ENCODE measurements at places on chromosomes 16 and 17. TPM values are rescaled to one million over a fixed set of nuclear protein-coding genes. Genes with fewer than 3 reads are reported as not detected.

DNA sequence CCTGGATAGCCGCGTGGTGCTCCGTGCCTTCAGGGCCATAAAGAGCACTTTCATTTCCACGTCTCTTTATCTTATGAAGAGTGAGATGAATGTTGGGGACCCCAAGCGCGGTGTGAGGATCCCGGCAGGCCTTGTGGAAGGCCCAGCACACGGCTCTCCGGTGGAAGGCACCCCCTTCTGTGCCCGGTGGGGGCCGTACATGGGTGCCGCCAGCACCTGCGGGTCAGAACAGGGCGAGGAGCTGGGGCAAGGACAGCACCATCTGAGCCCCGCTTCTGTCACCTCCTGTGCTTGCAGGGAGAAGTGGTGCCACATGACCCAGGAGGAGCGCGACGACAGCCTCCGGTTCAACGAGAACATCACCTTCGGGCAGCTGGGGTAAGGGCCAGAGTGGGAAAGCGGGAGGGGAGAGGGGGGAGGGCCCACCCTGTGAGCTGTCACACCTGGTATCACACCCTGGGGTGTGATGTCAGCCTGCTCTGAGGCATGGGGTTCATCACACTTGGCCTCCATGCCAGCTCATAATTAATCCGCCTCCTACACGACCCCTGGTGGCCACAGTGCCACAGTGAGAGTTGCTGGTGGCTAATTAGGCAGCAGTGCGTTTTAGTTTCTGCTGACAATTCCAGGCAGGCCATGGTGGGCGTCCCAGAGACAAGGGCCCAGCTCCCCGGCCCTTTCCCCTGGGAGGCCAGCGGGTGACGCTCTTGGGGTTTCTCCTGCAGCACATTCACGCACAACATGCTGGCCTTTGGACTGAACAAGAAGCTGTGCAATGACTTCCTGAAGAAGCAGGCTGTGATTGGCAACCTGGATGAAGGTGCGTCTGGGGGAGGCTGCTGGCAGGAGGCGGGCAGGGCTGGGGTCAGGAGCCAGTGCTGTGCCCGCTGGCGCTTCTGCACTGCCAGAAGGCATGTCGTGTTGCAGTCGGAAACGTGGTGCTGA is 25.7 kb downstream of the CIBAR2 start:
- H3K36me3 ChIP-seq, result no peaks in the 10 kb centered on the region
- no peaks in the 10 kb centered on the region for H3K27me3 ChIP-seq
- no peaks in the 10 kb centered on the region for H3K4me1 ChIP-seq
- H3K27ac ChIP-seq, result no peak overlapping the region
- DNase-seq, result peak; percentile 70

- H3K4me1 ChIP-seq, result peaks cover 4% of the 10 kb centered on the region
- no peak overlapping the region for H3K4me3 ChIP-seq
- no peak overlapping the region for H3K27ac ChIP-seq
- no peaks in the 10 kb centered on the region for H3K27me3 ChIP-seq
- DNase-seq, result no peak
Observed at GRCh38 chr17:58302171-58302918, 21.6 kb upstream of the MPO start.

GRCh38 chr16:20899071-20899470 is 1.1 kb downstream of the DCUN1D3 start:
- peaks cover 45% of the 10 kb centered on the region for H3K4me1 ChIP-seq
- peak overlapping the region; percentile 61 for H3K4me3 ChIP-seq
- DNase-seq, result no peak
- no peaks in the 10 kb centered on the region for H3K36me3 ChIP-seq

DNA sequence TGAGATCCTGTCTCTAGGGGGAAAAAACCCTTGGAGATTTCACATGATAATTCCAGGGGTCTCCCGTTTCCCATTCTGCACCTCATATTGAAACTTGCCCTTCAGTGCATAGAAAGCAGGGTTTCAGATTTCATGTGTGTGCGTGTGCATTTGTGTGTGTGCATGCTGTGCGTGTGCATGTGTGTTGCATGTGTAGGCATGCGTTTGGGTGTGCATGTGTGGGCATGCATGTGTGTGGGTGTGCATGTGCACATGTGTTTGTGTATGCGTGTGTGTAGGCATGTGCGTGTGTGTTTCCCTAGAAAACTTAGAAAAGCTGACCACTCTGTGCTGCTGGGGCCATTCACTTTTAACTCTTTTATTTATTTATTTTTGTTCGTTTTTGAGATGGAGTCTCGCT is 40.0 kb downstream of the IL21R start:
- H3K4me1 ChIP-seq, result peaks cover 18% of the 10 kb centered on the region
- peaks cover 67% of the 10 kb centered on the region for H3K36me3 ChIP-seq
- H3K4me3 ChIP-seq, result no peak overlapping the region
- H3K27me3 ChIP-seq, result no peaks in the 10 kb centered on the region
- no peak overlapping the region for H3K27ac ChIP-seq
- no peak for DNase-seq

GRCh38 chr17:14525551-14526455 is 224.9 kb downstream of the HS3ST3B1 start:
- no peak overlapping the region for H3K4me3 ChIP-seq
- no peak overlapping the region for H3K27ac ChIP-seq
- H3K4me1 ChIP-seq, result peaks cover 11% of the 10 kb centered on the region
- no peaks in the 10 kb centered on the region for H3K36me3 ChIP-seq
- H3K27me3 ChIP-seq, result no peaks in the 10 kb centered on the region

GRCh38 chr16:67399218-67399733 is 6.0 kb upstream of the TPPP3 start:
- H3K4me1 ChIP-seq, result peaks cover 6% of the 10 kb centered on the region
- peaks cover 7% of the 10 kb centered on the region for H3K27me3 ChIP-seq
- no peak overlapping the region for H3K27ac ChIP-seq
- no peaks in the 10 kb centered on the region for H3K36me3 ChIP-seq

DNA sequence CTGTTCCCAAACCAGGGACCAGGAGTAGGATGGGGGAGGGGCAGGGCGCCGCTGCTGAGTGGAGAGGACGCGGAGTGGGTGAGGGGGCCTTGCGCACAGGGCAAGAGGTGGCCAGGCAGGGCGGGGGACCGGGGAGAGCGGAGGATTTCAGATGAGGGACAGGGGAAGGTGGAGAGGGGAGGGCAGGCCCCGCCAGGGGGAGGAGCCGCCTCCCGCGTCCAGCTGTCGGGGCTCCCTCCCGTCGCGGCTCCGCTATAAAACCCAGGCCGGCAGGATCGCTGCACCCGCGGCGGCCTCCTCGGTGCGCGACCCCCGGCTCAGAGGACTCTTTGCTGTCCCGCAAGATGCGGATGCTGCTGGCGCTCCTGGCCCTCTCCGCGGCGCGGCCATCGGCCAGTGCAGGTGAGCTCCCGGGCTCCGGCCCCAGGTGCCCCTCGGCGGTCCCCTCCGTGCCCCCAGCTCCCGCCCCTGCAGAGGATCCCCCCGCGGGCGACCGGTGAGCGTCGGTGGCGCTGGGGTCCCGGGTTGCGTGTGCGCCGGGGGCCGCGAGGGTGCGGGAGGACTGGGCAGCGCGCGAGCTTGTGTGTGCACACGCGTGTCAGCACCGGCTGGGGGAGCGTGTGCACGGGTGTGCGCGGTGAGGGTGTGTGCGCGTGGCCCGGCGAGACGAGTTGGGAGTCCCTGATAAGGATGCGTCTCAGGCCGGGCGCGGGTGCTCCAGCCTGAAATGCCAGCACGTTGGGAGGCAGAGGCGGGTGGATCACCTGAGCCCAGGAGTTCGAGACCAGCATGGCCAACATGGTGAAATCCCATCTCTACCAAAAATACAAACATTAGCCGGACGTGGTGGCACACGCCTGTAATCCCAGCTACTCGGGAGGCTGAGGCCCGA is at the start of gene CA4:
Gene CA4 (plus strand): TSS at position 283 of the 892 bp plus-strand sequence. CDS start 62 bp downstream, at position 345.
- H3K36me3 ChIP-seq, result no peaks in the 10 kb centered on the region
- no peak for DNase-seq
- H3K27me3 ChIP-seq, result peaks cover 32% of the 10 kb centered on the region
- no peak within 1 kb of the TSS for H3K4me3 ChIP-seq
- H3K4me1 ChIP-seq, result peaks cover 17% of the 10 kb centered on the region

GRCh38 chr16:54063279-54063773 is 223.3 kb downstream of the IRX3 start:
- DNase-seq, result no peak
- H3K27me3 ChIP-seq, result no peaks in the 10 kb centered on the region
- H3K4me1 ChIP-seq, result no peaks in the 10 kb centered on the region
- no peak overlapping the region for H3K4me3 ChIP-seq
- H3K27ac ChIP-seq, result no peak overlapping the region

- no peaks in the 10 kb centered on the region for H3K36me3 ChIP-seq
- peaks cover 49% of the 10 kb centered on the region for H3K4me1 ChIP-seq
- H3K27me3 ChIP-seq, result no peaks in the 10 kb centered on the region
Observed at GRCh38 chr17:29143894-29144293, 36.3 kb downstream of the MYO18A start.

- DNase-seq, result no peak
- H3K27ac ChIP-seq, result no peak overlapping the region
- no peaks in the 10 kb centered on the region for H3K27me3 ChIP-seq
- no peaks in the 10 kb centered on the region for H3K36me3 ChIP-seq
- no peaks in the 10 kb centered on the region for H3K4me1 ChIP-seq
Observed at GRCh38 chr16:81904320-81904719, 107.0 kb downstream of the SDR42E1 start.

DNA sequence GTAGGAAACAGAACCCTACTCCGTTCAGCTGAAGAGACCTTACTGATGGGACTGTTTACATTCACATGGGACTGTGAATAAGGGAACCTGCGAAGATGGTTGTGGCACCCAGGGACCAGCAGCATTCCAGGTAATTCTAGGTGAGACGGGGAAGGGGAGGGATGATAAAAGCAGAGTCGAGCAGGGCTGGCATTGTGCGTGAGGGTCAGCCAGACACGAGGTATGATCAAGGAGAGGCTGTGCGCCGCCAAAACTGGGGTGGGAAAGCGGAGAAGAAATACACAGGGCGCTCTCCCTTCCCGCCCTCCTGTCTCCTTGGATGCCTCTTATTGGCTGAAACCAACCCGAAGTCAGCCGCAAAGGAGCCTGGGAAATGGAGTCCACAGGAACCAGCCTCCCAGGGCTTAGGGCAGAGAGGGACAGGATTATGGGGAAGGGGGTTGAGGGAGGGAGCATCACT is 38.4 kb upstream of the CSNK2A2 start:
- H3K4me3 ChIP-seq, result peak overlapping the region; percentile 43
- no peaks in the 10 kb centered on the region for H3K27me3 ChIP-seq
- no peaks in the 10 kb centered on the region for H3K36me3 ChIP-seq
- H3K27ac ChIP-seq, result no peak overlapping the region
- peaks cover 10% of the 10 kb centered on the region for H3K4me1 ChIP-seq
- DNase-seq, result peak; percentile 48

DNA sequence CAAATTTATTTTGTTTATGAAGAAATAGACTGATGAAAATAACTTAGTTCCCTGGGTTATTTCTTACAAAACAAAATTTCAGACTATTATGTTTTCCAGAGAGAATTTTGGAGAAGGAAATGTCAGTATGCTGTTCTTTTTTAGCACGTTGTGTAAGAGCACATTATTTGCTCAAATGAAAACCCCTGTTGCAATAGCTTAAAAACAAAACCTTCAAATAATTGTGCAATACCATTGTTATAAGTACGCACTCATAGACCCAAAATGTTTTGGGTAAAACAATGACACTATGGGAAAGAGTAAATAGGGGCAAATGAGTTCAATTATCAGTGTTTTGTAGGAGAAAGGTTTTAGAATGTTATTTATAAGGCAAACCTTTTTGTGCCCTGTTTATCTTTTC is 18.2 kb downstream of the VMP1 start:
- no peak overlapping the region for H3K4me3 ChIP-seq
- no peaks in the 10 kb centered on the region for H3K27me3 ChIP-seq
- no peak for DNase-seq
- no peak overlapping the region for H3K27ac ChIP-seq
- peaks cover 22% of the 10 kb centered on the region for H3K4me1 ChIP-seq

- no peaks in the 10 kb centered on the region for H3K36me3 ChIP-seq
- peaks cover 6% of the 10 kb centered on the region for H3K4me1 ChIP-seq
- no peak overlapping the region for H3K27ac ChIP-seq
- no peak for DNase-seq
- H3K27me3 ChIP-seq, result no peaks in the 10 kb centered on the region
Observed at GRCh38 chr17:37506678-37507077, 17.0 kb downstream of the DUSP14 start.

DNA sequence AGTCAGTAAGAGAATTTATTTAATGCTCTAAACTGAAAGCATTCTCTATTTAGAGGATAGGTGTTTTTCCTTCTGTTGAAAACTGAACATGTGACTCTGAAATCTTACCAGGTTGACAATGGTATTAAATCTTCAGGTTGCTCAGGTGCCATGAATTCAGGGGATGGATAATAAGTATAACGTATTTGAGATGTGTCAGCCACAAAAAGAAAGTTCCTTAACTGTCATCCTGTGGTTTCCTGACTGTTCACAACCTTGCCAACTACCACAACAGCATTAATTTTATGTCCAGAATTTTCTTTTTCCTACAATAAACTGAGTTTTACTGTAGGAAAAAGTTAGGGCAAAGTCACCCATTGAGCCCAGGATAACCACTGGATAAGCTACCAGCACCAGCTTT is 243.3 kb upstream of the PSMD7 start:
- no peak overlapping the region for H3K4me3 ChIP-seq
- no peak overlapping the region for H3K27ac ChIP-seq
- no peaks in the 10 kb centered on the region for H3K36me3 ChIP-seq
- DNase-seq, result no peak
- H3K4me1 ChIP-seq, result no peaks in the 10 kb centered on the region

GRCh38 chr16:57072616-57073275 is 19.6 kb upstream of the CPNE2 start:
- H3K36me3 ChIP-seq, result peaks cover 80% of the 10 kb centered on the region
- H3K4me1 ChIP-seq, result peaks cover 4% of the 10 kb centered on the region
- no peak overlapping the region for H3K27ac ChIP-seq
- no peak overlapping the region for H3K4me3 ChIP-seq
- DNase-seq, result no peak
- no peaks in the 10 kb centered on the region for H3K27me3 ChIP-seq

DNA sequence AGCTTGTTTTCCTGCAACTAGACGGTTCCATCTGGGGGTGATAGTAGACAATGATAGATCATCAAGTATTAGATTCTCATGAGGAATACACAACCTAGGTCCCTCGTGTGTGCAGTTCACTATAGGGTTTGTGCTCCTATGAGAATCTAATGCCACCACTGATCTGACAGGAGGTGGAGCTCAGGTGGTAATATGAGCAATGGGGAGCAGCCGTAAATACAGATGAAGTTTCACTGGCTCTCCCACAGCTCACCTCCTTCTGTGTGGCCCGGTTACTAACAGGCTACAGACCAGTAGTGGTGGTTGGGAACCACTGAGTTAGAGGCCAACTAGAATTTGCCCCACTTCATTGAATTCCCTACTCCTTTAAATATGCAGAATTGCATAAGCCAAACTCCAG is 147.5 kb upstream of the HSBP1 start:
- no peaks in the 10 kb centered on the region for H3K36me3 ChIP-seq
- no peak for DNase-seq
- H3K4me1 ChIP-seq, result no peaks in the 10 kb centered on the region
- H3K27me3 ChIP-seq, result no peaks in the 10 kb centered on the region

GRCh38 chr17:4934173-4934979 is 2.3 kb downstream of the GP1BA start:
- no peaks in the 10 kb centered on the region for H3K27me3 ChIP-seq
- DNase-seq, result peak; percentile 23
- H3K27ac ChIP-seq, result no peak overlapping the region
- no peak overlapping the region for H3K4me3 ChIP-seq
- peaks cover 13% of the 10 kb centered on the region for H3K36me3 ChIP-seq
- H3K4me1 ChIP-seq, result peaks cover 26% of the 10 kb centered on the region

GRCh38 chr17:66317629-66318028 is 15.2 kb downstream of the PRKCA start:
- no peaks in the 10 kb centered on the region for H3K27me3 ChIP-seq
- H3K4me1 ChIP-seq, result peaks cover 22% of the 10 kb centered on the region
- no peak overlapping the region for H3K27ac ChIP-seq
- H3K36me3 ChIP-seq, result no peaks in the 10 kb centered on the region

The TMEM11 gene
- total RNA-seq, result 21.7 TPM

The TBC1D3C gene
- total RNA-seq, result not detected

The CUEDC1 gene
- total RNA-seq, result 0.90 TPM

The MLKL gene
- total RNA-seq, result 37.5 TPM

The TEKT1 gene
- total RNA-seq, result not detected

The SPAG9 gene
- 62.3 TPM for total RNA-seq

The CCL1 gene
- total RNA-seq, result not detected

Data from CD4-positive, alpha-beta memory T cell (primary cell).